Stimulated activated naive CD4-positive, alpha-beta T cell treated with Interleukin-2 at 50 U/mL for 16 hours (primary cell): ENCODE measurements at places on chromosomes 11 and 22.

- no peak for DNase-seq
Measured at GRCh38 chr11:110606415-110606814, 105.8 kb downstream of the ARHGAP20 start.

DNA sequence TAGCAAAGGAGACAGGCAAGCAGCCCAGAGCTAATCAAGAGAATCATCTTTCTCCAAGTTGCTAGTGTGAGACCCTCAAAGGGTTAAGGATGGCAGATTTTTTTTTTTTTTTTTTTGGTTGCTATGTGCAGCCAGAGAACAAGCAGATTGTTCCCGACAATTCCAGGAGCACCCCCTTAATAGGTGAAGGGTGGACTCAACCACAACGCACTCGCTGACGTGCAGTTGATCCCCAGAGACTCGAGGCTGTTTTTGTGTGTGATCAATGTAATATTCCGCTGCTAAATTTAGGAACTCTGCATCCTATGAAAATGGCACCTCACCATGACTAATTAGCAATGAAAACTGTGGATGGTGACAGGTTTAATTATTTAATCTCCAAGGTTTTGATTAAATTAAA is 789.0 kb downstream of the KCNA4 start:
- DNase-seq, result no peak

DNA sequence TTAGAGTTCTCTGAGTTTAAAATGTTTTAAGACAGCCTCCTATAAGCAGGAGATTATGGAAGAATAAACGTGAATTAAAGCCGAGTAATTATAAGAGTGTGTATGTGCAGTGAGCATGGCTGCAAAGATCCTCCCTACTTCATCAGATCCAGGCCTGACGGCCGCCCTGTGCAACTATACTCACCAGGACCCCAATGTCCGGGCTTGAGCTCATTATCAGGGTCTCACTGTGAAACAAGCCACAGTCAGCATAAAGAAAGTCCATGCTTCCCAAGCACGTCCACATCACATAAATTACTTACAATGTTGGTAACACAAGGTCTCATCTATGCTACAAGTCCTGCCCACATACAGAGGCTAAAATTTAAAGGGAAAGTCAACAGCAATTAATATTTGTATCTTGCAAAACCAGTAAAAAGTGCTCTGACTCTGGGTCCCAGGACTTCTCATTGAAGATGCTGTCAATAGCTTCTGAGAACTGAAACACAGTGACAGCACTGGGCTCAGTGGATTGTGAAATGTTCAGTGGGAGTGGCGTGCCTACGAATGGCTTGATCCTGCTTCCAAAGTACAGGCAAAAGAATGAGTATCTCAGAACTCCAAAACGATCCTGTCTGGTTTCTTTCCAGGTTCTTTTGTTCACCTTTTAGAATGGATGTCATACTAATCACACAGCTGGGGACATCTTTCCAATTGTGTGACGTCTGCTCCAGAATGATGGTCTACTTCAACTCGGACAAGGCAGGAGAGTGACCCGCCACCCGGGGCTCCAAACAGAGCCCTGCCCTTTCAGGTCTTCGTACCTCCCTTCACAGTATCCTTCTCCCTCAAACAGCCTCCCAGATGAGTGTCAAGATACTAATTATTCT is 72.1 kb upstream of the ARFGAP3 start:
- DNase-seq, result no peak

DNA sequence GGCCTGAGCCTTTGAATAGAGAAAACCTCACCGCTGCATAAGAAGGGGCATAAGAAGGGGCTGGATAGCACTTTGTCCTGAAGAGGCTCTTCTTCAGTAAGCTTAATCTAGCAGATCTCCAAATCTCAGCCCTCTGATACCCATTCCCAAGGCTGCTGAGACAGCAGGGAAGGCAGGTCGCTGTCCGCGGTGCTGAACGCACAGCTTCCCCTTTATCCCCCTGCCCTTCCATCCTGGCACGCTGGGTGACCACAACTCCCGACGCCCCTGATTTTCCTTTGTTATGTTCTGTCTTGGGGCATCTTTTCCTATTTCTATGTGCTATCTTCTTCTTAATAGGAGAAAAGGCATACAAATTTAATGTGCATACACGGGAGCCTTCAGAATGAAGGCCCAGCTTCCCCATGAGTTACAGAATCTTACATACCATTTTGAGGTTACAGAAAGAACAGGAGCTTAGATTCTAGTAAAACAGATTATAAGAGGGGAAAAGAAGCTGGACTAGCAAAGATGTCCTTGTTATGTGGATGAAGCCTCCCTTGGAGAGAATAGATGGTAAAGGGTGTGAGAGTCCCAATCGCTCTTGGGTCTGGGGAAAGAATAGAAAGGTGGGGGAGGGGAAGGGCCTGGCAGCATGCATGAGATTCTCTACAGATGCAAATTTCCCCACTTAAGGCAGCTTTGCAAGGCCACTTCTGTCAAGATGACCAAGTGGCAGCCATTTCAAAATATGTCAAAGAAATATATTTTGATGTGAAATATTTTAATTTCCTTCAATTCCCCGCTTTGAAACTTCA is 5.7 kb upstream of the SULT4A1 start:
- DNase-seq, result no peak

DNA sequence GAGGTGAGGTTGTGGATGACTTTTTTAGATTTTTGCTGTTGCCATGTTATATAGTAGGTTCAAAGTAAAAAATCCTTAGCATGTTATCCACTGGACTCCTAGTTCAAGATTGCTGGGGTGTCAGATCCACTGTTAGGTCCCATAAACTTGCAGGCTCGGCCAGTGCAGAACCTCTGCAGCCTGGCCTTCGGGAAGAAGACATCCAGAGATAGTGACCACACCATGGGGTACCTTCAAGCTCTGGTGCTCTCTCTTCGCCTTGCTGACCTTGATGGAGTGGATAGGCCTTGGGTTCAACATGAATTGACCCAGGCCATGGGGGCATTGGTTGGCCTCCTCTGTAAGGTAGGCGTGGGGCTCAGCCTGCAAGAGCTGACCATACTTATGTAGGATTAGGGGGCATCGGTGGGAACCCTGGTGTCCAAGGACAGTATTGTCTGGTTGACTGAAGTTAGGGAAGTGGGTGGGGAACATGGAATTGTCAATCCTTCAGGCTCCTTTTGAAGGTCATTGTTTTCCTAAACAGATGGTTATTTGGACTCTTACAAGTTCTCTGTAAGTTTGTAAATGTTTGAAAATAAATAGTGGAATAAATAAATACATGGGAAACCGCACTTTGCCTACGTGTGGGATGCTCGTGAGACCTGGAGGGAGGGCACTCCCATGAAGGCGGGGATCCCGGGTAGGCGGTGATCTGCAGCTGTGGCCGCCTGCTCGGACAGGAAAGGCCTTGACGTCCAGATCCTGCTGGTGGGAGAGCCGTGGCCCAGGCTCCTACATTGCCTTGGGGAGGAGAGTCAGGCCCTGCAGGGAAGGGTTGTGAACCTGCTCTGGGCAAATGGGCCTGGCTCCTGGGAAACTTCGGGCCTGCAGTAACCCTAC is 37.1 kb downstream of the BCR start:
- DNase-seq, result no peak

- no peak for DNase-seq
Measured at GRCh38 chr11:94558468-94558867, 8.7 kb upstream of the PIWIL4 start.
